Activated naive CD4-positive, alpha-beta T cell treated with anti-CD3 and anti-CD28 coated beads, Interleukin-2, amount 10 ng/mL, durations not matched to agents 7 days and 5 days (primary cell): ENCODE measurements at places on chromosomes 2 and 18.
A peak's percentile ranks its signal among the peaks of the same experiment; 100 is the strongest.

GRCh38 chr2:37321029-37321682 lies 3.5 kb downstream of the PRKD3 start:
- peaks cover 13% of the 10 kb centered on the region for H3K36me3 ChIP-seq
- peaks cover 22% of the 10 kb centered on the region for H3K27me3 ChIP-seq
- no peak for DNase-seq
- peaks cover 38% of the 10 kb centered on the region for H3K4me1 ChIP-seq
- H3K27ac ChIP-seq: no peak overlapping the region
- H3K4me3 ChIP-seq: no peak overlapping the region

- H3K4me3 ChIP-seq: no peak overlapping the region
- H3K27ac ChIP-seq: no peak overlapping the region
- H3K27me3 ChIP-seq: no peaks in the 10 kb centered on the region
Observed at GRCh38 chr18:6708890-6709289, 20.6 kb upstream of the ARHGAP28 start.

GRCh38 chr2:9644603-9645002 lies 13.8 kb upstream of the YWHAQ start:
- H3K27me3 ChIP-seq: peaks cover 57% of the 10 kb centered on the region
- DNase-seq: no peak
- H3K4me1 ChIP-seq: peaks cover 25% of the 10 kb centered on the region
- H3K27ac ChIP-seq: no peak overlapping the region

DNA sequence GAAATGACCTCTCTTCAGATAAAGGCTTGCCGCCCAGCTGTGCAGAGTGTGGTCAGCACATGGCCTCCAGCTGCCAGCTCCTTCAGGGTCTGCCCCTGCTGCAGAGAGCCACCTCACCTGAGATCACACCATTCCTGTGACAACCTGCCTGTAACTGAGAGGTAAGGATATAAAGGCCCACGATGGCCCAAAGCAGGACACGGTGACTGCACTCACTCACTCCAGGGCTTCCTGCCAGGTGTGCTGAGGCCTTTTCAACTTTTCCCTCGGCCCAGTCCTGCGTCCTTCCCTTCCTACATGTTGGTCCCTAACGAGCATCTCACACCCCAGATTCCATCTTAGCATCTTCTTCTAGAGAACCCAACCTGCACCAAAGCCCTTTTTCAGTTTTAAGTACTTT lies 36.2 kb downstream of the ANKRD44 start:
- H3K4me3 ChIP-seq: no peak overlapping the region
- no peak overlapping the region for H3K27ac ChIP-seq
- no peak for DNase-seq
- peaks cover 39% of the 10 kb centered on the region for H3K36me3 ChIP-seq
- H3K27me3 ChIP-seq: no peaks in the 10 kb centered on the region

- no peaks in the 10 kb centered on the region for H3K4me1 ChIP-seq
- H3K27me3 ChIP-seq: peaks cover 34% of the 10 kb centered on the region
- no peak overlapping the region for H3K4me3 ChIP-seq
Observed at GRCh38 chr18:48751727-48752468, 198.9 kb downstream of the SMAD7 start.

DNA sequence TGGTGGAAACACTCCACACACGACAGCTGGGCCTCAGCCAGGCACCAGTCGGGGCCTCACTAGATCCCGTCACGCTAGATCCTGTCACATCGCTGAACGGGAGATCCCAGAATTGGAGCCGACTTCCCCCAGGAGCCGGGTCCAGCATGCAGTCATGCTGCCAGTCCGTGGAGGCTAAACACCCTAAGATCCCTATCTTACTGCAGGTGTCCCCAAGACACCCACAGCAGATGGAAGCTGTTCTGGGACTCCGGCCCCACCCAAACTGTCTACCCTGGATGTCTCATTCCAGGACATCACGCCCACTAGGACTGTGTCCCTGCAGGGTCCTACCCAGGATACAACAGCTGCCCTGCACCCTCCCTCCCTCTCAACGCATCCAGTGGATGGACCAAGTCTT lies 23.4 kb downstream of the ZNF516 start:
- no peak overlapping the region for H3K4me3 ChIP-seq
- H3K4me1 ChIP-seq: peaks cover 25% of the 10 kb centered on the region
- no peak overlapping the region for H3K27ac ChIP-seq
- DNase-seq: no peak
- H3K36me3 ChIP-seq: no peaks in the 10 kb centered on the region
- peaks cover 20% of the 10 kb centered on the region for H3K27me3 ChIP-seq

- DNase-seq: no peak
- H3K4me1 ChIP-seq: no peaks in the 10 kb centered on the region
- no peaks in the 10 kb centered on the region for H3K27me3 ChIP-seq
- H3K27ac ChIP-seq: no peak overlapping the region
- H3K4me3 ChIP-seq: no peak overlapping the region
- no peaks in the 10 kb centered on the region for H3K36me3 ChIP-seq
Observed at GRCh38 chr2:145751629-145752028, 1231.7 kb upstream of the ZEB2 start.

DNA sequence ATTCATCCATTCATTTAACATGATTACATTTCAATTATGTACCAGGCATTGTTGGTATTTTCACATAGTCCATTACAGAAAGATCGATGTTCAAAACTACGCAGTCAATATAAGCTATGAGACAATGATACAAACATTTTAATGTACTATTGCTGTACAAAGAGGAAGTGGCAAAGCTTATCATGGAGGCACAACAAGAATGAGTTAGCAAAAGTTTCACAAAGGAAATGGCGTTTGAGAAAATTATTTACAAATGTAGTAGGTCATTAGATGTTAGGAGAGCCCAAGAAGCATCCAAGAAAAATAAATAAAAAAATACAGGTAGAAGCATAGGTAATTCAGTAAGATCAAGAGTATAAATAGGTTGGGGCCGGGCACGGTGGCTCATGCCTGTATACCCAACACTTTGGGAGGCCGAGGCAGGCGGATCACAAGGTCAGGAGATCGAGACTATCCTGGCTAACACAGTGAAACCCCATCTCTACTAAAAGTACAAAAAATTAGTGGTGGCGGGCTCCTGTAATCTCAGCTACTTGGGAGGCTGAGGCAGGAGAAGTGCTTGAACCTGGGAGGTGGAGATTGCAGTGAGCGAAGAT lies 1730.8 kb upstream of the CELF4 start:
- H3K27ac ChIP-seq: no peak overlapping the region
- no peaks in the 10 kb centered on the region for H3K4me1 ChIP-seq
- H3K4me3 ChIP-seq: no peak overlapping the region
- no peaks in the 10 kb centered on the region for H3K27me3 ChIP-seq

GRCh38 chr18:37272226-37272625 lies 293.4 kb downstream of the CELF4 start:
- no peak overlapping the region for H3K27ac ChIP-seq
- no peak for DNase-seq
- H3K4me3 ChIP-seq: no peak overlapping the region

- H3K36me3 ChIP-seq: no peaks in the 10 kb centered on the region
- no peak overlapping the region for H3K27ac ChIP-seq
- DNase-seq: no peak
- peaks cover 8% of the 10 kb centered on the region for H3K27me3 ChIP-seq
Observed at GRCh38 chr2:121717529-121717928, 19.1 kb downstream of the NIFK start.

DNA sequence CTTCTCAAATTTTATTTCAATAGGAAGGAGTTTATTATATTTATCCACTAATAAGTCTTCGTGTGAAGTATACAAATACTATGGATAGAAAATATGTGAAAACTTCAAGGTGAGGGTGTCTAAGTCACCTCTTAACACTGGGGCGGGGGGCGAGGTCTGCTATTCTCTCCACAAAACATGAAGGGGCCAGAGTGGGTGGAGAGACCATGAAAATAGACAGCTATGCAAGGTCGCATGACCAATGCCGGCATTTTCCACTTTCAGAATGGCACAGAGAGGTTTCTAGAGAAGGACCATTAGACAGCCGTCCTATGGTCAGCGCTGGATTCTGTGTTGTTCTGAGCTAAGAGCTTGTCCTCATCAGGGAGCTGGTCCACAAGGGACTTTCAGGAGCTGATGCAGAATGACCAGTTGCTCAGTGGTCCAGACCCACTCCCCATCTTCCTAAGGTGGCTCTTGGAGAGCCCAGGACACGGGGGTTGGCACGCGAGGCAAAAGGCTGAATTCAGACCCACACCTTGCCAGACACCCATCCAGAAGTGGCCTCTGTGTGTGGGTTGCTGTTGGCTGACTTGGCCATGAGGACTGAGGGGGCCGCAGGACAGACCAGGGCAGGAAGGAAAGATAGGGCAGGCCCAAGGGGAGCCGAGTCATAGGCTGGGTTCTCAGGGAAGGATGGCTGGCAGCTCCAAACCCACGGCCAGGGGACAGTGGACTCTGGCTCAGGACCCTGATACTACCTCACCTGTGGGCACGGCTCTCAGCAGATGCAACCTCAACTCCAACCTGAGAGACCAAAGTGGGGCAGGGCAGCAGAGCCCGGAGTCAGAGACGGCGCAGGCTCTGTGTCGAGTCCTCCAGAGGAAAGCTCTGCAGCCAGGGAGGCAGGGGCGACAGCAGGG lies 69.8 kb downstream of the NDUFA10 start:
- no peak overlapping the region for H3K27ac ChIP-seq
- H3K27me3 ChIP-seq: no peaks in the 10 kb centered on the region
- no peak overlapping the region for H3K4me3 ChIP-seq
- peaks cover 7% of the 10 kb centered on the region for H3K36me3 ChIP-seq

- H3K27ac ChIP-seq: no peak overlapping the region
- DNase-seq: no peak
- H3K4me3 ChIP-seq: no peak overlapping the region
- H3K27me3 ChIP-seq: no peaks in the 10 kb centered on the region
- peaks cover 37% of the 10 kb centered on the region for H3K4me1 ChIP-seq
- peaks cover 57% of the 10 kb centered on the region for H3K36me3 ChIP-seq
Observed at GRCh38 chr2:86074811-86075210, 30.9 kb downstream of the POLR1A start.

DNA sequence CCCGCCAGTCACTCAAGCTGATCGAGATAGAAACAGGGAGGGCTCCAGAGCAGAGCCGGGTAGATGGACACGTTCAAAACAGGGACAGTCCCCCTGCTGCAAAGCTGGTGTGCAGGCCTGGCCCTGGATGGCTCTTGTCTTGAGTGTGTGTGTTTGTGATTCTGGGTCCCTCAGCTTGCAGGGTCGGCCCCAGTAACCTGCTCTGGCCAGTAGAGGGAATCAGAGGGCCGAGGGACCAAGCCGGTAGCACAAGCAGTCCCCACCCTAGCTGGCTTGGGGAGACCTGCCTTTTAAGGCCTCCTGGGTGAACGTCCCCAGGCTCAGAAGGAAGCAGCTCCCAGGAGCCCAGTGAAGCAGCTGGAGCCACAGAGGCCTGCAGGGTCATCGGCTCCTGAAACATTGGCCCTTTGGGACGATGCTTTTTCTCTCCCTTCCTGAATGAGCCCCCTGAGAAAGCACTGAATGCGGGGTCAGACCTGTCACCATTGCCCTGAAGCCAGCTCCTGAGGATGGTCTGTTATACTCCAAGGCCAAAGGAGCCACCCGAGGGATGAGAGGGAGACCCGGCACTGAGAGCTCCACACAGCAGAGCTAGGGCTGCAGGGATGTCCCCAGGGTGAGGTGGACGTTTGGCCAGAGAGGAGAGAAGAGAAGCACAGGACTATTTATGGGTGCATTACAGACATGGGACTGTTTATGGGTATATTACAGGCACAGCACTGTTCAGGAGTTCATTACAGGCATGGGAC lies 15.4 kb upstream of the MLPH start:
- no peak overlapping the region for H3K27ac ChIP-seq
- H3K4me1 ChIP-seq: peaks cover 13% of the 10 kb centered on the region
- peaks cover 16% of the 10 kb centered on the region for H3K27me3 ChIP-seq
- no peak overlapping the region for H3K4me3 ChIP-seq

DNA sequence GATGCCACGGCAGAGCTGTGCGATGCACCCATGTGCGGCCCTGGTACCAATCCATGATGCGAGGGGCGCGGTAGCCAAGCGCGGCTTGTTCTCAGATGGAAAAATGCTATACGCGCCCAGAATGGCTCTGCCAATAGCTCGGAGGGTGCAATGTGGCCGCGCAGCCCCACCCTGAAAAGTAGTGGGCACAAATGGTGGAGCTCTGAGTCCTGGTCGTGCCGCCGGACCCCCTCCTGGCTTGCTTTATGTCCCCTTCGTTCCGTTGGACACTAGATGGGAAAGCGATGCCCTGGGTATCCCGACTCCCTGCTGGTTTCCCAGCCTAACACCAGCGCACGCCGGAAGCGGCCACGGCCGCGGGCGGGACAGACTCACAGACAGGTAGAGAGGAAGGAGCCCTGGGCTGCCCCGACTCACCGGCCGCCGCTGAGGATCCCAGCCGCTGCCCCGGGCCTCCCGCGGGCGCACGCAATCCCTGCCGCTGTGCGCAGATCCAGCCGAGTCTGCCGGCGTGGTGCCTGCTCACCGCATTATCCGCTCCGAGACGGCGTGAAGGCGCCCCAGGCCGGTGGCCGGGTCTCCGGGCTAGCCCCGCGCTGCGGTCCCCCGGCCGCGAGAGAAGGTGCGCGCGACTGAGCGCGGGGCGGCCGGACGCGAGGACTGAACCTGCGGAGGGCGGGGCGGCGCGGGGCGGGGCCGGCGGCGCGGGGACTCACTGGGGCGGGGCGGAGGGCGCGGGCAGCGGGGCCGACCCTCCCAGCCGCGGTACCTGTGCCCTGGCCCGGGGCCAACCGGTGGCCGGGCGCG lies at the start of gene CDC42EP3:
CDC42EP3 (minus strand) TSS at position 634 of the 807 bp plus-strand sequence. CDS start 25,055 bp downstream, outside the sequence.
- H3K36me3 ChIP-seq: peaks cover 15% of the 10 kb centered on the region
- peak within 1 kb of the TSS; percentile 84 for H3K27ac ChIP-seq
- H3K4me1 ChIP-seq: peaks cover 44% of the 10 kb centered on the region
- H3K4me3 ChIP-seq: peak within 1 kb of the TSS; percentile 89
- peak; percentile 76 for DNase-seq

DNA sequence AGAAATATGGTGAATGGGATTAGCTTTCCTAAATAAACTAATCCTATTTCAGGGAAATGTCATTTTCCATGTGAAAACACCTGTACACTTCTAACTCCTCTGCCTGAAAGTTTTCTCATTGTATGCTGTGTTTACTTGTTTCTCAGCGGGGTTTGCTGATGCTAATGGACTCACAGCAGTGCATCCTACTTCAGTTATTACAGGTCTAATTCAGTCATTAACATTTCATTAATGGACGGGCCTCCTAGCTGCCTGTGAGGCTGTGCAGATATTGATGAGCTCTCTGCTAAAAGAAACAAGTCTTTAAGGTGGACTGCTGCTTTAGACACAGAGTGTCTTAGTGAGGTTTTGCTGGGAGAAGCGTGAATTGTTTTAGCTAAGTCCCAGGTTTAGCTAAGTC lies 1342.0 kb upstream of the ZEB2 start:
- H3K27ac ChIP-seq: no peak overlapping the region
- no peaks in the 10 kb centered on the region for H3K36me3 ChIP-seq
- no peak for DNase-seq
- H3K4me3 ChIP-seq: no peak overlapping the region
- no peaks in the 10 kb centered on the region for H3K4me1 ChIP-seq

DNA sequence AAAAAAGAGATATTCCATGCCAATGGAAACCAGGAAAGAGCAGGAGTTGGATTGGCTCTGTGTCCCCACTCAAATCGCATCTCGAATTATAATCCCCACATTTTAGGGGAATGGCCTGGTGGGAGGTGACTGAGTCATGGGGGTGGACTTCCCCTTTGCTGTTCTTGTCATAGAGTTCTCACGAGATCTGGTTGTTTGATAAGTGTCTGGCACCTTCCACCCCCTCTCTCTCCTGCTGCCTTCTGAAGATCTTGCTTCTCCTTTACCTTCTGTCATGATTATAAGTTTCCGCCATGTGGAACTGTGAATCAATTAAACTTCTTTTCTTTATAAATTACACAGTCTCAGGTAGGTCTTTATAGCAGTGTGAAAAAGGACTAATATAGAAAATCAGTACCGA lies 355.6 kb downstream of the NBAS start:
- DNase-seq: no peak
- no peaks in the 10 kb centered on the region for H3K27me3 ChIP-seq

GRCh38 chr2:36461039-36461681 lies 105.6 kb downstream of the CRIM1 start:
- no peaks in the 10 kb centered on the region for H3K4me1 ChIP-seq
- no peaks in the 10 kb centered on the region for H3K27me3 ChIP-seq
- H3K27ac ChIP-seq: no peak overlapping the region
- no peaks in the 10 kb centered on the region for H3K36me3 ChIP-seq
- no peak overlapping the region for H3K4me3 ChIP-seq
